Eye (tissue), 1 donor: ENCODE measurements at places on chromosomes 7 and 10.
A peak's percentile ranks its signal among the peaks of the same experiment; 100 is the strongest.

DNA sequence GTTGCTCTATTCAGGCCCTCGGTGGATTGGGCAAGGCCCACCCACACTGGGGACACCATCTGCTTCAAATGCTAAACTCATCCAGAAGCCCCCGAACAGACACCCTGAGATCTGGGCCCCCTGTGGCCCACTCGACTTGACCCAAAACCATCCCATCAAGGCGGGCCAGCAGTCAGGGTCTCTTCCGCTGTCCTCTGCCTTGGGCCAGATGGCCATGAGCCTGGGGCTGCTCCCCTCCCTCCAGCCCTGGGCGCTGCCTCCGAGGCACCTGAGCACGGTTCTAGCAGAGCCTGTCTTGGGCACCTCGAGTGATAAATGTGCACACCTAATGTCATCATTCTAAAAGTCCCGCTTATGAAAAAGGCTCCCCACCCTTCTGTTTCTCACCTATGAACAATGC lies 449.4 kb downstream of the TCERG1L start:
- no peak for DNase-seq

DNA sequence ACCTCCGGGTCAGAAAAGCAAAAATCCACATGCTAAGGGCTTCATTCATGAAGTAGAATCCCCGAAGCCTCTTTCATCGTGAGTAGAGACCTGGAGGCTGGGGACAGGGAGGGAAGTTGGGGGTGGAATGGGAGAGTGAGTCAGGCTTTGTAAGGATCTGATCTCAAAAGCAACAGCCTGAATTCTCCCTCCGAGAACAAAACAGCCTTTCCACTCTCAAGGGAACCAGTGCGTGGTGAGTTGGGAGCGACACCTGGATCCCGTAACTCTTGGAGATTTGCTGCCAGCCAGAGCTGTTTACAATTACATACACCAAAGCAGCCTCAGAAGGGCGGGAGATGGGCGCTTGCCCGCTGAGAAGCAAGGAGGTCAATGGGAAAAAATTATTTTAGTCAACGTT lies 10.8 kb downstream of the AFAP1L2 start:
- no peak for DNase-seq

GRCh38 chr10:19946791-19947190 lies 130.6 kb downstream of the PLXDC2 start:
- DNase-seq, result no peak

DNA sequence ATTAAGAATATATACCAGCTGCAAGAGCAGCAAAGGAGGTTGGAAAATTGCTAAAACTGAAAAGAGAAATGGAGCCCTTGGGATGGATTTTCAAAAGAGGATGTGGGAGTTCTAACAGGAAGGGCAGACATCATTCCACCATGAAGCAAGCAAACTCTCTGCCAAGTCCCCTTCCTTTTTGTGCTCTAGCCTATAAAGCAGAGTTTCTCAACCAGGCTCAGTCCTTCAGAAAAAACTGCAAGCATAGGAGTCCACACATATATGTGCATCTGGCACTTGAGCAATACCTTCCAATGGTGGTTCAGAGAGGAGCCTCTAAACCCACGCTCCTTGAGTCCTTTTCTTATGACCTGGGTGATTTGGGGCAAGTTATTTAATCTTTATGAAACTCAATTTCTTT lies 98.6 kb upstream of the MKX start:
- DNase-seq, result no peak

- DNase-seq, result peak; percentile 70
Measured at GRCh38 chr7:37901236-37901827, 15.3 kb downstream of the SFRP4 start.

- DNase-seq, result no peak
Measured at GRCh38 chr10:124653811-124654651, 90.1 kb downstream of the FAM53B start.

DNA sequence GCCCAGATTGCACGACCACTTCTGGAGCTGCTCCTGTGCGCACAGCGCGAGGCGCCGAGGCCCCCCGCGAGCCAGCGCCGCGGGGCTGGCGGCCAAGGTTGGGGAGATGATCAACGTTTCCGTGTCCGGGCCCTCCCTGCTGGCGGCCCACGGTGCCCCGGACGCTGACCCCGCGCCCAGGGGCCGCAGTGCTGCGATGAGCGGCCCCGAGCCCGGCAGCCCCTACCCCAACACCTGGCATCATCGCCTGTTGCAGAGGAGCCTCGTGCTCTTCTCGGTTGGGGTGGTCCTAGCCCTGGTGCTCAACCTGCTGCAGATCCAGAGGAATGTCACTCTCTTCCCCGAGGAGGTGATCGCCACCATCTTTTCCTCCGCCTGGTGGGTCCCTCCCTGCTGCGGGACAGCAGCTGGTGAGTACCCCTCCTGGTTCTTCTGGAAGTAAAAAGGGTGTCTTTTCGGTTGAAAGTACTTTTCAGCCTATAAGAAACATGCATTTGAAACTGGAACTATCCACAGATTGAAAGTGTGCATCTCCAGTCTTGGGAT lies 683 bp downstream of the INSIG1 start:
- DNase-seq, result no peak

- no peak for DNase-seq
Measured at GRCh38 chr10:15244635-15245197, 76.2 kb upstream of the NMT2 start.

- DNase-seq, result no peak
Measured at GRCh38 chr7:36217961-36218284, 64.9 kb downstream of the EEPD1 start.

- peak; percentile 81 for DNase-seq
Measured at GRCh38 chr7:27586825-27587224, 75.9 kb downstream of the HIBADH start.

DNA sequence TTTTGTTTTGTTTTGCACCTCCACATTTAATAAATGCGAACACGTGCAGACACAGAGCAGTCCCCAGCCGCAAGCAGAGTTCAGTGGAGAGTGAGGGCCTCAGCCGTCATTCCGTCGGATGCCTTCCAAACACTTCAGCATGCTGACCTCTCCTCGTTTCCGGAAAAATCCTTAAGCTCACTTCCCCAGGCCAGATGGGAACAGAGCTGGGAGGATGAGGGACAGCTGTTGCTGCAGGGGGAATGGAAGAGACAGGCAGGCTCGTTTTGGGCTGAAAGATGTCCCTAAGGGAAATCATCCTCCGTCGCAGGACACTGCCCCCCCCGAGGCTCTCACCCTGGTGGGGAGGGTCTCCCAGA lies 17.2 kb upstream of the FGFR2 start:
- DNase-seq, result peak; percentile 37

DNA sequence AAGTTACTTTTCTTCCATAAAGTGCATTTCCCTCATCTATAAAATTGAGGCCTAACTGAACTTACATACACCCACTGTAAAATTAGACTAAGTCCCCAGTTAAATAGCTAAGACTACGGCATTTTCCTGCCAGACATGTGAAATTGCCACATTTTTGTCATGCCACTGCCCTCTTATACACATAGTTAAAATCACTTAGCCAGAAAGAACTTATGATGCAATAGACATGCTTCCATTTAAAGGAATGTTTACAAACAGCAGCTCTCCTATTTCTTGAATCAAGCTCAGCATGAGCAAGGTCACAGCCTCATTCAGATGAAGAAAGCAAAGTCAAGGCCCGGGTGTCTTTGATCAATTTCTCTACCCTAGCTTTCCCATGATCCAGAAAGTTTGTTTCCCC lies 175.7 kb downstream of the LRRN3 start:
- no peak for DNase-seq

DNA sequence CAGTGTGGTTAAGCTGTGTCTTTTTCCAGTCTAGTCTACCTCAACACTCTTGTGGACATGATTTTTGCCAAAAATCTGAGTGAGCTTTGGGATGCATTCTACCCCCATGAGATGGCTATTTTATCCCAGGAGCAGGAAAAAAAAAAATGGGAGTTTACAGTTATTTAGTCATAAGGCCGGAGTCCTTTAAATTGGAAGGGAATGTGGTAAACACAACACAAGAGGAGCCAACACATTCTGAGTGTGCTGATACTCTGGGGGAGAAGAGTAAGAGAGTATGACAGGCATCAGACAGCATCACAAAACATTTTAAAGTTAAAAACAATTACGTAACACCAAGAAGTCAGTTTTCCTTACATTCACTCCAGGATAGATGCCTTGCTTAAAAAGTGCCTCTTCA lies 46.1 kb downstream of the C1GALT1 start:
- no peak for DNase-seq

DNA sequence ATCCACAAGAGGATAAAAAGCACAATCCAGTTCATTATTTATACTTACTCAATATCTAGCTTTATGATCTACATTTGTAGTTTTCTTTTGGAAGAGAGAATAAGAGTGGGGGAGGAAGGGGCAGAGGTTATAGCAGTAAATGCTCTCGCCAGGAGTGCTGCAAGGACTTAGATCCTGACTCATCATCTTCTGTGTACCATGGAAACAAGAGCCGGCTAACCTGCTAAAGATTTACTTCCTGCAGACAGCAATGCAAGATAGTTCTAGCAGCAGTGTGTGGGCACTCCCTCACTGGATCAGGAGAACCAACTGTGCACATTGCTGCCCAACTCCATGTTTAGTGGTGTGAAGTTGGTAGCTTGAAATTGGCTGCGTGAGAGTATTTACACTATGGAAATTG lies 47.7 kb upstream of the TRIL start:
- no peak for DNase-seq

DNA sequence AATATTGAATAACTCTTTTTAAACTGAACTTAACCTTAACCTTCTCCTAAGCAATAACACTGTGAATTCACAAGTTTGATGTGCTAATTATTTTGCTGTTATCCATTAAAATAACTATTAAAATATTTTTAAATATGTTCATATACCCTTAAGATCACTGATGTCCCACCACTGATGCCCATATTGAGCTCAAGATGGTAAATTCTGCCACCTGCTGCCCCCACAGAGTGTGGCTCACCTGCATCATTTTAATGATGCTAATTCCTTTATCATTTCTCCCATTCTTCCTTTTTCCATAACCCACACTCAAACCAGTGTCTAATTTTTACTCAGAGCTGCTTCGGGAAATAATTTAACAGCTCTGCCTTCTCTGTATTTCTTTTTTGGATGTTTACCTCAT lies 82.3 kb upstream of the ARID5B start:
- no peak for DNase-seq

DNA sequence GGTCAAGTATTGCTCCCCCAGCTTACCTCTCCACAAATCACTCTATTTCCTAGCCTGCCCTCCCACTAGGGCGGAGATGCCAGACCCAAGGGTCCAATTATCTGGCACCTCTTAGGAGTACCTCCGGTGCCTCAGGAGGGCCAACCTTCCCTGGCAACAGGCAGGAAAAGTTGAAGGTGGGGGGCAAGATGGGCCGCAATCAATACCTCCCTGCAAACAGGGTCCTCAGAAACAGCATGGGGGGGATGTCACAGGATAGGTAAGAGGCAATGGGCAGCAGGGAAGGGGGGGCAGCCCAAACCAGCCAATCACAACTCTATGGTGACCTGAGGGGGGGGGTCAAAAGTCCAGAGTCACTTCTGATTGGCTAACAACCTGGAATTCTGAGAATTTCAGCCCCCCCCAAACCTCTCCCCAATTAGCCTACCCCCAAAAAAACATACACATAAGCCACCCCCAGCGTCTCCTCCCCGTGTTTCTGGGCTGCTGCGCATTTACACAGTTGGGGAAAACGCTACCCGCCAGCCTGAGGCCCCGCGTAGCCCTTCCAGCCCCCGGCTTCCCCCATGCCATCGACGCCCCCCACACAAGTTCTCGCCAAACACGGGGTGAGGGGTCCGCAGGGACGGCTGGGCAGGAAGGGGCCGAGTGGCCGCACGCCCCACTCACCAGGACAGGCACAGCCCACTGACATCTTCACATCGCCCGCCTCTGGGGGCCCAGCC lies 589 bp downstream of the LDB1 start:
- peak; percentile 78 for DNase-seq

DNA sequence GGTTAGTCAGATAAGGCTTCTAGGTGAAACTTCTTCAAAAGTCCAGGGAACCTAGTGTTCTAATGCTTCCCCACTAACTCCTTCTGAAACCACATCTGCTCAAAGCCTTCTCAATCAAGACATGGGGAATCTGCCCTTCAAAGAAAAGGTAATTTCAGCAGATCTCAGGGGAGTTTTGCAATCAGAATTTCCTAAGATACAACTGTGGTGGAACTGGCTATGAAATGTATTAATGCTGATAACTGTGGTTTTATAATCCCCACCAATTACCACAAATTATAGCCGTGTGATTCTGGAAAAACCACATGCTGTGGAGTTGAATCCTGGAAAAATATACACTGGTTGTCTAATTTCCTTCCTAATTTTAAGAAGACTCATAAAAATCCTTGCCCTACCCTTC lies 233.8 kb downstream of the SORCS1 start:
- no peak for DNase-seq

DNA sequence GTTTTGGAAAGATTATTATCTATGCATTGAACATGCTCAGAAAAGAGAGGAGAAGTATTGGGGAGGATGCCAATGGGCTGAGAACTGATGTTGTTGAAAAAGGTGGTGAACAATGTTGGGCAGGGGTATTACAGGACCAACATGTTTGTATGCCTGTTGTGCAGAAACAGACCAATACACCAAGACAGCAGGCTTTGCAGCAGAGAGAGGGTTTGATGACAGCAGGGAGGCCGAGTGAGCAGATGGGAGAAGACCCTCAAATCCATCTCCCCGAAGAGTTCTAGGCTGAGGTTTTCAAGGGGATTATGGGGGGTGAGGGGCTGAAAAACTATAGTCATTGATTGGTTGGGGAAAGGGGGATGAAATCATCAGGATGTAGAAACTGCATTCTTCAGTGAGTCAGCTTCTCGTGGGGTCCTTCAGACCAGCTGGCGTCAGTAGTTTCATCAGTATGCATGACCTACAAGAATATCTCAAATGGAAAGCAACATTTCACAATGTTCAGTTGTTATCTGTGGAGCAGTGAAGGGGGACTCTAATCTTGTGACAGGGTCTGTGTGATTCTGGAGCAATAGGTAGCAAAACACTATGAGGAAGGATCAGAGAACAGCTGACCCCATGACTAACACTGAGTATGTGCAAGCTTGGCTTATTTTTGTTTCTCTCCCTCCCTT lies 167.8 kb downstream of the BAMBI start:
- no peak for DNase-seq

GRCh38 chr10:3472287-3473051 lies 299.9 kb upstream of the PITRM1 start:
- peak; percentile 79 for DNase-seq

DNA sequence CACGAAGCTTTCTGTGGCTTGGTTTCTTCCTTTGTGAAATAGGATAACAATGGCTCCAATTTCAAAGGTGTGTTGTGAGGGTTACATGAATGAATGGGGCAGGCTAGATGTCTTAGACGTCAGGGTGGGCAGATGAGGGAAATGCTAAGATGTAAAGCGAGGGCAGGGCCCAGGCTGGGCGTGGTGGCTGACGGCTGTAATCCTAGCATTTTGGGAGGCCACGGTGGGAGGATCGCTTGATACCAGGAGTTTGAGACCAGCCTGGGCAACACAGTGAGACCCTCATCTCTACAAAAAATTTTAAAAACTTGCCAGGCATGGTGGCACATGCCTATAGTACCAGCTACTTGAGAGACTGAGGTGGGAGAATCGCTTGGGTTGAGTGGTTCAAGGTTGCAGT lies 607.7 kb upstream of the FOXK1 start:
- no peak for DNase-seq

GRCh38 chr7:37550872-37551271 lies 102.2 kb upstream of the ELMO1 start:
- DNase-seq, result no peak
